ENCODE measurements at places on chromosomes 5 and 9.

GRCh38 chr9:96009223-96009602, 133.7 kb downstream of the ERCC6L2 start:
- DNase-seq = no peak

GRCh38 chr5:159680095-159680494, 236.2 kb upstream of the ADRA1B start:
- no peak for DNase-seq

- DNase-seq = no peak
Observed at GRCh38 chr5:133916914-133917313, 51.5 kb downstream of the C5orf15 start.

DNA sequence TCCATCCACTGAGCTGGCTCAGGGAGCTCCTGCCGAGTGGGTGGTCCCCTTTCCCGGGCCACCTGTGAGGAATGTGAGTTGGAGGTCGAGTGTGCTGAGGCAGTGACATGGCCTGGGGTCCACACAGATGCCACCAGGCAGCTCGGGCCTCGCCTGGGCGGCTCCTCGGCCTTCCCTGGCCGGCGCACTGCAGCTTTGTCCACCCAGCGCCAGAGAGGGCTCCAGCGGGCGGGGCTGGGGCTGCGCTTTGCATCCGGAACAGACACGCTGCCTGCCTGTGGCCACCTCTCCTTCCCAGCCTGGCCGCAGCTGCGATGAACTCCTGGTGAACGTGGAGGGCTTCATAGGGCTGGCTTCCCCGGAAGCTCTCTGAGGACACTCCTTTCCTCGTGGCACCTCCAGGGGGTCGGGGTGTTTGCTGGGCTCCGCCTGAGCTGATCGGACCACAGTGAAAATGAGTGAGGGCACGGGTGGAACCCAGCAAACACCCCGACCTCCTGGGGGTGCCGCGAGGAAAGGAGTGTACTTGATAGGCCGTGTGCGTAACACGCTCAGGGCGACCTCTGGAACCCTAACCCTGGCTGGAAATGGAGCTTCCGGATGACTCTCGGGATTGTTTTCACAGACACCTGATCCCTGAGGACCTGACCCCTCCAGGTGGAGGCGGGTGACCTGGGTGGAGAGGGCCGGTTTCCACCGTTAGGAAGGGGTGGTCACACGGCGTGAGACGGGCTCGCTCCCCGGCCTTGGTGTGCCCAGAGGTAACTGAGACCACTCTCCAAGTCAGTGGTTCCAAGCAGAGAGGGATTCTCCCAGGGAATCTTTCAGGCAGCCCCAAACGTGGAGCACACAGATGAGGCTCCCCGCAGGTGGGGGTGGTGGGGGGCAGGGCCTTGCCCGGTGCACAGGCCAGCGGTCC, 31.8 kb upstream of the RXRA start:
- no peak for DNase-seq

DNA sequence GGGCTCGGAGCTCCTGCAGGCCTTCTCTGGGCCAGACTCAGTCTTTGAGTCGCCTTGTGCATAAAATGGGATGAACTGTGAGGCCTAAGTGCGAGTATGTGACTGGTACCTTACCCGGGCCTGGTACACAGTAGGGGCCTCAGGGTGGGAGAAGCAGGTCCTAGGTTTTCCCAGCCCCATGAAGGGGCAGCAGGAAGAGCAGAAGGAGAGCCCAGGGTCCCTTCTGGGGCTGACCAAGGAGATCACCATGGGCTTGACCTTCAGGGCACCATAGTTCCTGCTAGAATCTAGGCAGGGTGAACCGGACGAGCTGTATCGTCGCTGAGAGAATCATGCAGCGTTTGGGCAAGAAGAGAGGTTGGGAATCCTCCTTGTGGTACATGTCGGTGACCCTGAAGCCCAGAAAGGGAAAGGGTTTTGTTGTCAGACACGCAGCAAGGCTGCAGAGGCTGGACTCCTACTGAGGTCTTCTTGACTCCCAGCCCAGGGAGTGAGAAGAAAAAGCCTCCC, 373 bp upstream of the PHYKPL start:
- no peak for DNase-seq

- no peak for DNase-seq
Observed at GRCh38 chr9:318646-319045, 104.0 kb downstream of the DOCK8 start.

DNA sequence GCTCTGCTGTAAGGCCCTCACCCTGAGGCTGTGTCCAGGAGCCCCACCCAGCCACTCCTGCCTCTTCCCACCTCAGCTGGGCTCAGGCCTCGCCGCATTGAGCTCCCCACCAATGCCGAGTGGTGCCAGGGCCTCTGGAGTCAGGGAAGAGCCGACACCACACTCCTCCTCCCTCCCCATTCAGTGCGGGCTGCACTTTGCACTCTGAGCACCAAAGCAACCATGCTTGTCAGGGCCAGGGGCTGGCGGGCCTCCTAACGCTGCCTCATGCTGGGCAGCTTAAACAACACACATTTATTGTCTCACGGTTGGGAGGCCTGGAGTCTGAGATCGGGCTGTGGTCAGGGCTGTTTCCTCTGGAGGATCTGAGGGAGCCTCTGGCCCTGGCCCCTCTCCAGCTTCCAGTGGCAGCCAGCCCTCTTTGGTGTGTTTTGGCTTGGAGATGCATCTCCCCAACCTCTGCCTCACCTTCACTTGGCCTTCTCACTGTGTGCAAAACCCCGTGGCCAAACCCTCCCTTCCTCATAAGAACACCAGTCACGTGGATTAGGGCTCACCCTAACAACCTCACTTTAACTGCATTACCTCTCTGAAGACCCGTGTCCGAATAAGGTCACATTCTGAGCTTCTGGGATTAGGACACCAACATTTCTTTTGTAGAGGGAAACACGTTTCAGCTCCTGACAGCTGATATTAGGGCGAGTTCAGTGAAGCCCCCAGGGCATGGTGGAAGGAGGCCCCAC, 157.8 kb downstream of the MED10 start:
- DNase-seq = no peak

- no peak for DNase-seq
Observed at GRCh38 chr9:30103647-30104394, 2280.6 kb upstream of the ACO1 start.

GRCh38 chr5:62653001-62653863, 74.6 kb downstream of the LRRC70 start:
- no peak for DNase-seq

- no peak for DNase-seq
Observed at GRCh38 chr9:85501456-85501855, 240.3 kb downstream of the AGTPBP1 start.

- no peak for DNase-seq
Observed at GRCh38 chr9:134944916-134945315, 27.2 kb upstream of the FCN1 start.

DNA sequence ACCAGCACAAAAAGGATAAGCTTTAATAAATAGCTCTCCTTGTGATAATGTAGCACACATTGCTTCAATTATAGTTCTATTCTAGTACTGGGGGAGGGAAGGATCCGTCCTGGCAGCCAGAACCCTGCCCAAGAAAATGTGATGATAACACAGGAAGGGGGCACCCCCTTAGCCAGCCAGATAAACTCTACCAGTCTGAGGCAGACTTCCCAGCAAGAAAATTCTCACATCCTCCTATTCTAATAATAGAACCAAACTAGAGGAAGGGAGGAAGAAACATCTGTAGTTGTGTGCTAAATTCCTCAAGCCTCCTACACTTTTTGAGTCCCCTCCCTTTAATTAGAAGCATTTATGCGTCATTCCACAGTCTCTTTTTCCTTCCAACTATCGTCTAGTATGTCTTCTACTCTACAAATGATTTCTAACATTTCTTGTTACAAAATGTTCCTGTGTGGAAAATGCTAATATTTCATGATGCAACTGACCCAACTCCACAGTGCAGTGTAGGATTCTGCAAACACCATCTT, 261.0 kb downstream of the SEMA5A start:
- DNase-seq = no peak

- DNase-seq = no peak
Observed at GRCh38 chr5:6058055-6058715, 320.2 kb downstream of the MED10 start.

- DNase-seq = no peak
Observed at GRCh38 chr9:4985386-4986266, 554 bp downstream of the JAK2 start.

GRCh38 chr9:21078702-21079101, 960 bp upstream of the IFNB1 start:
- no peak for DNase-seq
